ENCODE measurements at places on chromosomes 3 and 15.
A peak's percentile ranks its signal among the peaks of the same experiment; 100 is the strongest.

- peak; percentile 14 for DNase-seq
Measured at GRCh38 chr3:38521391-38521987, 25.3 kb downstream of the EXOG start.

DNA sequence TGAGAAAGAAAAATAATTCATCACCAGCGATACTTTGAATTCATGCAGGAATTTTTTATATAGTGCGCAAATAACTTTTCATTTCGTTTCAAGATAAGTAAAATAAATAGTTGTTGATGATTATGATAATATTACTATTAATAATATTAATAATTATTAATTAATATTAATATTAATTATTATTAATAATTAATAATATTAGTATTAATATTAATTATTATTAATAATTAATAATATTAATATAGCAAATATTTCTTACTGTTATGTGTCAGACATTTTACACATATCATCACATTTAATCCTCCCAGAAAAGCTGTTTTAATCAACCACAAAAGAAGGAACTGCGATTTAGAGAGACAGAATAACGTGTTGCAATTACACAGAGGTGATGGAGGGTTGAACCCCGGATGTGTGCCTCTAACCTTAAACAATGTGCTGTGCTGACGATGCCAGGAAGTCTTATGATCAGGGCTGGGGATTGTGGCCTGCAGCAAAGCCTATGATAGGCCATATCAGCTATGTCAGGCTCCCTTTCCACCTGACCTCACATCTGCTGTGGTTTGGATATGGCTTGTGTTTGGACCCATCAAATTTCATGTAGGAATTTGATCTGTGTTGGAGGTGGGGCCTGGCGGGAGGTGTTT lies 263.5 kb upstream of the NR2F2 start:
- no peak for DNase-seq

- no peak for DNase-seq
Measured at GRCh38 chr3:26118165-26118564, 328.3 kb downstream of the OXSM start.

DNA sequence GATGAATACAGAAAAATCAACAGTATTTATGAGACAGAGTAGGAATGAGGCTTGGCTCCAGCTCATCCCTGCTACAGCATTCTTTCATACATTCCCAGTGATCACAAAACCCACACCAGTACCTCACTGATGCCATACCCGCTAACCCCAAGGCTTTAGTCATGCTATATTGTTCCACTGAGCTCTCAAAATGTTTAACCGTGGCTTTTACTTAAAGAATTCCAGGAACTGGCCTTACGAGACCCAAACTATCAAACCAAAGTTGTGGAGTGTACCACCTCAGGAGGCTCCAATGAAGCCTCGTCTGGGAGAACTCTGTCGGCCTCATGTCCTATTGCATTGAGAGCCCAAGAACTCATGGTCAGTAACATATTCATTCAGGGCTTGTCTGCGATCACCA lies 278.9 kb downstream of the ULK4 start:
- no peak for DNase-seq

GRCh38 chr3:137121704-137122314 lies 164.0 kb downstream of the IL20RB start:
- DNase-seq: peak; percentile 23

DNA sequence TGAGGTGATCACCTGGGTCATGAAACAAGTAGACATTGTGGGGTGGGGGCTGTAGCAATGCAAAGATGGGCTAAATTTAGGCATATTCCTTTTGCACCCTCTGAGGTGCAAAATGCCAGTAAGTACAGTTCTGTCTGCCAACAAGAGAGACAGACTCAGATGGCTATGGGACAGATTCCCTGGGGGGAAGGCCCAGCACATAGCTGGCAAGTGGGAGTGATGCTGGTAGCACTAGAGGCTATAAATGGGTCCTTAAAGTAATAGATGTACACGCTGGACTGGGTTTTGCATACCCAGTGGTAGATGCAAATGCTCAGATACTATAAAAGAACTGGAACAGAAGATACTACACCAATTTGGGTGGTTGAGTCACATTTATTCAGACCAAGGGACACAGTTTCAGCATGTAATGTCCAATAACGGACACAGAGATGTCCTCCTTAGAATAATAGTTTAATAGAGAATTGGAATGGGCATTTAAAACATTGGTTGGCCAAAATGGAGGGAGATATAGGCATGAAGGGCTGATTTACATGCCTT lies 67.4 kb upstream of the RNU6-1 start:
- DNase-seq: no peak

DNA sequence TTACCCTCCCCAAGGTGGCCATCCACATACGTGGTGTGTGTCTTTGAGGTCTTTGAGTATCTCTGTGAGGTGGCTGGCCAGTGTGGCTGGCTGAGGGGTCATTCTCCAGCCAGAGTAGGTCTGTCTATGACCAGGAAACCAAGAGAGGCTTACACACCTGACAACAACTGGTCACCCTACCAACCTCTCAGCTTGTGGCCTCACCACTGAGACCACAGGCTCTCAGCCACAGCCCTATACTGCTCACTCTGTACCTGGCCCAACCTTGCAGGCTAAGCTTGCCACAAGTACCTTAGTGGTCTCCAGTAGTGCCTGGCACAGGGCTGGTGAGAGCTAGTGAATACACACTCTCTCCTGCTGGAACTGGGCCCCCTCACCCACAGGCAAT lies 5.1 kb downstream of the HEMK1 start:
- no peak for DNase-seq

- DNase-seq: no peak
Measured at GRCh38 chr15:90597577-90597976, 67.9 kb downstream of the CRTC3 start.

DNA sequence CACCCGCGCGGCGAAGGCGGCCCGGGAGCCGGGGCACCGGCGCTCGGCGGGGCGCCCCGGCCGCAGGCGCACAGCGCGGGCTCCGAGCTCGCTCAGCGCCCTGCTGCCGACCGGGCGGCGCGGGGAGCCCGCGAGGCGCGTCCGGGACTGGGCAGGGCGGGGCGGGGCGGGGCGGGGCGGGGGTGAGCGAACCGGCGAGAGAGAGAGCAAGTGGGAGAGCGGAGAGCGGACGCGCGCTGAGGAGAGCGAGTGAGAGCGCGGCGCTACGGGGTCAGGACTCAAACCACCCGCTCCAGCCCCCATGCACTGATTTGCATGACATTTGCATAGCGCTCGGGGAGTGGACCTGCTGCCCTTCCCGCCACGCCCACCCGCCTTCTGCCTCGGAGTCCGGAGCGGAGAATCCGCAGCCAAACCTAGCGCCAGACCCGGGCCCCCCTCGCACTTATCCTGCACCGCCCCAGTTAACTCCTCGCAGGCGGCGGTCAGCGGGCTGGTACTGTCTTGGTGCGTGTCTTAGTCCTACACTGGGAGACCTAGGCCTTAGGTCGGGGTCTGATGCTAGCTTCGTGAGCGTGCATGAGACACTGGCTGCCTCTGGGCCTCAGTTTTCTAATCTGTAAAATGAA lies at the start of gene MYLK:
Gene MYLK (minus strand): TSS at position 130 of the 629 bp plus-strand sequence. CDS start 90,491 bp downstream, outside the sequence.
- peak; percentile 66 for DNase-seq

- no peak for DNase-seq
Measured at GRCh38 chr3:183896610-183897009, 11.9 kb upstream of the PARL start.

DNA sequence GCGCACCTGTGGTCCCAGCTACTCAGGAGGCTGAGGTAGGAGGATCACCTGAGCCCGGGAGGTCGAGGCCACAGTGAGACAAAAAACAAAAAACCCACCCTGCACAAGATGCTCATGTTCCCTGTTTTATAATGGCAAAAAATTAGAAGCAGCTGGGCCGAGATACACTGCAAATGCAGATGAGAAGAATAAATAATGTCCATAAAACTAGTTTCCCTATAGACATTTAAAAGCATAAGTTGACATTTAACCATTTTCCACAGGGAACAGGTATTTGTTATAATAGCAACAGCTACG lies 537 bp upstream of the SCAP start:
- no peak for DNase-seq

DNA sequence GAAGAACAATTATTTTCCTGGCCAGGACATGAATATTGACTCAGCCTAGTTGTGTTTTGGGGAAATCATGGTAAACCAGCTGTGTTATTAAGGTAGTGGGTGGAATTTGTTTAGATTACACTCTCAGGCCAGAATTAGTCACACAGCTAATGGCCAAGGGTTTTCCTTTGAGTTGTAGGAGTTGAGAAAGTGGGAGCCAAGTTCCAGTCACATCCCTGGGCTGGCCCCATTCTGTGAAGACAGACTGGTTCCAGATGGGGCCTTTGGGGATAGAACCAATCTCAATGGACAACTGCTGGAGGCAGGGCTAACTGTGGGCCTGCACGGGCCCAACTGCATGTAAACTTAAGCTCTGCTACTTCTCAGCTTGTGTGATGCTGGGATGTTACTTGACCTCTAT lies 1.4 kb upstream of the RASL12 start:
- no peak for DNase-seq

DNA sequence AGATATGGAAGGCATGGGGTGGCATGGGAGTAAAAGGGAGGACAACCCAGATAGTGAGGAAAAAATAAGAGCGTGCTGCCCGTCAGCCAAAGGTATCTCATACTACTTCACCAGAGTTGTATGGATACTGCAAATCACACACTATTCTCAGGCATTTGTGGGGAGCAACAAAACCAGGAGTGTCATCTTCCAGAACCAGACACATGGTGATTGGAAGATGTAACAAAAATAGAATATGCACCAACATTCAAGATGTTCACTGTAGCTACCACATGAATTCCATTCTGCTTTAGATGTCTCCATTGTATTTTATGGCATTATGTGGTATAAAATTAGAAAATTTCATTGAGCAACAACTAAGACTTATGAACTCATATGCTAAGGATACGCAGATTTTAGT lies 34.9 kb downstream of the CD47 start:
- DNase-seq: no peak

GRCh38 chr3:44802011-44802410 lies 40.4 kb downstream of the KIF15 start:
- no peak for DNase-seq

DNA sequence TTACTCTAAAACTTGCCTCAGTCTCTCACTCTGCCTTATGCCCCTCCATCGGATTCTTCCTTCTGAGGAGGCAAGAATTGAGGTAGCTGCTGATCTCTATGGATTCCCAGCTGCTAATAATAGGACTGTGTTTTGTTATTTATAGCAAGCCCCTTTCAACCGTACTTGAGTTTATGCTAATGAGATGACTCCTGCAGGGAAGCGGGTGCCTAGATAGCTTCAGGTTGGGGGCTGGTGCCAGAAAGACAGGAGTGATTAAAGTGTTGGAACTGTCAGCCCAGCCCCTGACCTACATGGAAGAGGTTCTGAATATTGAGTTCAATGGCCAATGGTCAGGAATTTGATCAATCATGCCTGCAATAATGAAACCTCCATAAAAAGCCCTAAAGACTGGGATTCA lies 21.8 kb upstream of the LIMD1 start:
- DNase-seq: no peak

- no peak for DNase-seq
Measured at GRCh38 chr15:42147431-42147735, 9.1 kb downstream of the PLA2G4F start.

GRCh38 chr15:40873694-40874561 lies at the start of gene RHOV:
Gene RHOV, minus strand, starts transcription at chr15:40874234. Its CDS starts 95 bp downstream, at chr15:40874139.
- DNase-seq: peak; percentile 72

DNA sequence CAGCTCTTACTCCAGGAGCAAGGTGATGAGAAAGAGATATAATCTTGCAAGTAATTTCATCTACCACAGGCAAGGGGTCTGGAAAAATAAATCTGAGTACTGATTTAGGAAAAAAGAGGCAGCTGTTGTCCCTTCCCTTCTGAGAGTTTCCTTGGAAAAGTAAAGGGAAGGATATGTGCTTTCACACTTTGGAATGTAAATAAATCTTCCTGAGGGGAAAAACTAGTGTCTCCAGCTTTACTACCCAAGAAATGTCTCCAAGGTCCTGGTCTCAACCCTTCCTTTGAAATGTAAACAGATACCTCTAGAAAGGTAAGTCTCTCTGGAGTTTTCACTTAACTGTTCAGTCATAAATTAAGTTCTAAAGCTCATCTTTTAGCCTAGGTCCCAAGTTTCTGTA lies 102.6 kb downstream of the DPH6 start:
- DNase-seq: no peak

DNA sequence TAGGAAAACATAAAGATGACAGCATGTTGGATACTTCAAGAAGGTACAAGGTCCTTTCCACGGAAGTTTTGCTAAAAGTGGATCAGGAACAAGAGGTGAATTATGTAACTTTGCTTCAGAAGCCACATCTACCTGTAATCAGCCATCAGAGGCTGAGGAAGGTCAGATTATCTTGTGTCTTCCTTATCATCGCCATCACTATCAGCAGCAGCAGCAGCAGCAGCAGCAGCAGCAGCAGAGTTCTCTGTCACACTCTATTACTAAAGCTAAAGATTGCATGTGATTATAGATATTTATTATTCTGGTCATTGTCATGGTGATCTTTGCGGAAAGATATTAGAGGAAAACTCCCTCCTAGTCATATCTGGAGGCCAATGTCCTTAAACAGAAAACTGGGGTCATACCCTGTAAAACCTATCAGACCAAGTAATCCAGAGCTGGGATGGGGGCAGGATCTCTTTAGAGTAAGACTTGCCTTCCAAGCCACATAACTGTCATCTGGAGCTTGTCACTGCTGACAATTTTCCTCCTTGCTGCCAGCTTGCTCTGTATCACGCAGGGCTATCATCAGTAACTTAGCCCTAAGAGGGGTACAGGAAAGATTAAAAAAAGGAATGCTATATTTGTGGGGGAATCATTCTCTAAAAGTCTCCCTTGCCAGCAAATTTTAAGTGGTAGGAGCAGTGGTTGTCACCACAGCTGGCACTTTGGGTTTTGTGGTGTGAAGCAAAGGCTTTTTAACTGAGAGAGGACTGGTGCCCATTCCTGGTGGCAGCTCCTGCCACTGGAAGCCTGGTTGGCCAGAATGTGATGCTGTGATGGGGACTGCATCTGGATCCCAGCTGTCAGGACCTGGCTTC lies 130.9 kb upstream of the RASGRP1 start:
- DNase-seq: no peak

DNA sequence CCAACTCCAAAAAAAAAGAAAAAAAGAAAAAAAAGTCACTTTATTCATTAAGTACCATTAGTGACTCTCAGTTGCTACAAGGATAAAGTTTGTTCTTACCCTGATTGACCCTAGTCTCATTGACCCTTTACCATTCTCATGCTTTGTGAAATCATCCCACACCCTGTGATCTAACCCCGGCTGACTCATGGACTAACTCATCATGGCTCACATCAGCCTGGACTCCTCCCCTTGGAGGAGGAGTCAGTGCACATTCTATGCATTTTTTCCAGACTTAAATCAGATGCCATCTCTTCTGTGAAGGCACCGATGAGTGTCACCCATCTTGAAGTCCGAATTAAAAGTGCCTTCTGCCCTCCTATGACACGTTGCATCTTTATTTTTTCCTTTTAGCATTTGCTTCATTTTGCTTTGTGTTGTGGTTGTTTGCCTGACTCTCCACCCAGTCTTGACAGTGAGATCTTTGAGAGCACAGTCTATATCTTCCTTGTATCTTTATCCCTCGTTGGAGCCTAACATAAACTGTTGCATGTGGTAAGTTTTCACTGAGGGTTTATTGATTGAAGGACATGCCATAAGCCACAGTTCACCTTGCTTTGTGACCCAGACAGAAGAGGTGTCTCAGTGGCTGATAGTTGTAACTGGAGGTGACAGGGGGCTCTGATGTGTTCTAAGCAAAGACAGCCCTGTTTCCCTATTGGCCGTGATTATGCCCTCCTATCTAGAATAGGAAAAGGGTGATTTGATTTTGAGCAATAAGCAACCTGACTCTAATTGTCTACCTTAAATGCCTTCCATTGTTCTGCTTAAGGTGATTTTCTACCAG lies 72.1 kb downstream of the IL1RAP start:
- DNase-seq: peak; percentile 26
